ENCODE measurements at places on chromosomes 13 and 19. TPM values are rescaled to one million over a fixed set of nuclear protein-coding genes. Genes with fewer than 3 reads are reported as not detected.

- DNase-seq = peak; percentile 75
These were observed 236.0 kb downstream of the PCDH9 start for GRCh38 chr13:66994097-66994496.

GRCh38 chr19:31304831-31305312, 44.4 kb downstream of the TSHZ3 start:
- DNase-seq = no peak

DNA sequence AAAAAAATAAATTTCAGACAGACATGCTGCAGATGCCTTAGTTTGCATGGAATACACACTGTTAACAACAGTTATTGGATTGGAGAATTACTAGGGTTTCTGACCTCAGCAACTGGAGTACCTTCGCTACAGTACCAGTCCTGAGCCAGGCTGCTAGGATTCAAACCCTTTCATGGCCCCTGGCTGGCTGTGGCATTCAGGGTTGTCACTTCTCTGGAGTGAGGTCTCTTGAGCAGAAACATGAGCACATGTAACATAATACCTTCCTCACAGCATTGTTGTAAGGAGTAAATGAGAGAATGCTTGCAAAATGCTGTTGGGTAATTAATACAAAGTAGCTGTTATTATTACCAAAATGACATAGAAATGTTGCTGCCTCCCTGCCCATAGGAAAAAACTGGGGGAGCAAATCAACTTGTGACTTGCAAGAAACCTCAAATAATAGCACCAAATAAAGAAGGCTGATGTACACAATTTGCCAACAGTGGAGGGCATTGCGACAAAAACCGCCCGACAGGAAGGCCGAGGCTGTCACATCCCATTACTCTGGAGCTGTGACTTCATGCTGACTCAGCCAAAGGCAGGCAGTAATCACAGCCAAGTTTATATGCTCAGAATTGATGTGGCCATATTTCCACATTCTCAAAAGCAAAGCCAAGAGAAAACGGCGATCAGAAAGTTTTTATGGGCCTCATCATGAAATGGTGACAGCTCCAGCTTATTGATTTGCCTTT, 100.4 kb downstream of the RFC3 start:
- no peak for DNase-seq

DNA sequence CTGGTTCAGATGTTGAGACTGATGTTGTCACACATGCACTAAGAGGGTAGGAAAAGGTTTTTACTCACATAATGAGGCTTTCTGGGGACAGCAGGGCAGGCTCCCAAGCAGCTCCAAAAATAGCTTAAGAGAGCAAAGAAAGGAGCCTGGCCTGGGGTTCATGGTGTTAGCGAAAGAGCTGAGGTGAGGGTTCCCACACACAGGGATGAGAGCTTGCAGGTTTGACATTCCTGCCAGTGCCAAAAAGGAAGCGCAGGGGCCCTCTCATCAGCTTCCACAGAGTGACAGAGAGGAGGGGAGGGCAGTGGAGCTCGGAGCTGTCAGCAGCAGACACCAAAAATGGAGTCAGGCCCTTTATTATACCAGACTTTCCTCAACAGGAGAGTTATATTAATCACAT, 65.5 kb upstream of the FAM216B start:
- DNase-seq = no peak

- DNase-seq = no peak
These were observed 85.0 kb downstream of the MIPEP start for GRCh38 chr13:23804166-23804565.

- DNase-seq = no peak
These were observed 164.2 kb downstream of the FOXO1 start for GRCh38 chr13:40502236-40502635.

DNA sequence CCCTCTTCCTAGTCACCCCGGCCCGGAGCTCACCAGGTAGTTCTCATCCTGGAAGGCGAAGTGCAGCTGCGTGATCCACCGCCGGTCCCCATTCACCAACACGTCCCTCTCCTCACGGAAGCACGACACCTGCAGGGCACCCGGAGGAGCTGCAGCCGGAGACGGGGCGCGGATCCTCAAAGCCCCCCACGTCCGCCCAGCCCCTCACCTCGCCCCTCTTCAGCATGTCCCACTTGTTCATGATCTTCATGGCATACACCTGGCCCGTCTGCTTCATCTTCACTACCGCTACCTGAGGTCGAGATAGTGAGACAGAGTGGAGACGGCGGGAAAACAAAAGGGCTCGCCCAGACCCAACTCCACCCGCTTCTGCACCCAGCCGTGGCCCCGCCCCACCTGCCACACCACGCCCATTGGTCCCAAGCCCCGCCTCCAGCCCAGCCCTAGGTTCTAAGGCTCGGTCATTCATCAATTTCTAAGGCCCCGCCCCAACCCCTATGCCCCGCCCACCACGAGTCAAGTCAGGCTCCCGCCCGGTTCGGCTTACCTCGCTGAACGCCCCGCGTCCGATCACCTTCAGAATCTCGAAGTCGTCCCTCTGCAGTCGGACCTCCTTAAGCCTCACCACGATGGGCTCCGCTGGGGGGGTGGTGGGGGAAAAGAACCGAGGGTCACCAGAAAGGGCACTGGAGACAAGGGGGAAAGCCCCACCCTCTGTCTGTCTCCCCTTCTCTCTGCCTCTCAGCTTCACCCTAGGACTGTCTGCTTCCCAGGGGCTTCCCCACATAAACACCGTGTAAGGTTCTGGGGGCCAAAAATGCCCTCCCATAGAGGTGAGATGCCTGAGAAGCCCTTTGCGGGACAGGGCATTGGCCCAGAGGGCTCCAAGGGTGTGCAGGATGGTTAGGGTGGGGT, 2.8 kb downstream of the DMPK start:
- DNase-seq = peak; percentile 92

DNA sequence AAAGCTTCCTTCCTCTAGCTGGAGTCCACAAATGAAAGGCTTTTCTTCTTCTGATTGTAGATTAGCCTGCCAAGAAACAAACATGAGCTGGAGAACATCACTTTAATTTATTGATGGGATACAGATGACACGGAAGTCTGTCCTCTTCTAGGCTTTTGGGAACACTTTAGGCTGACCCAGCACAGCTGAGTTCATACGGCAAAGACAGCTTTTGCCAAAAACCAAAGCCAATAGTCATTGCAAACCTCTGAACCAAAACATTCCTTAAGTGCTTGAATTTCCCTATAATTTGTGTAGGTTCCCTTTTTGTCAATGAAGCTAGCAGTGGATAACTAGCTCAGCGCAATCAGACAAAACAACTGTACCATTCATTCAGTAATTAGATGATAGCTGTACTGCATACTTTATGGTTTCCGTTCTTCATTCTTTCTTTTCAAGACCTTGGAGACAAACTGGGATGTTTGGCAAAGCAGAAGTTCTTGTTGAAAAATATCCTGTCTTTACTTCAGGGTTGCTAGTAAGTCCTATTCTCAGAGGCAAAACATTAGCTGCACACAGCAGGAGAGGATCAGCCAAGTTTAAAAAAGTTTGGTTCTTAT, 95.7 kb upstream of the SPRY2 start:
- no peak for DNase-seq

- DNase-seq = peak; percentile 84
These were observed 19.2 kb upstream of the ERCC1 start for GRCh38 chr19:45442778-45443461.

DNA sequence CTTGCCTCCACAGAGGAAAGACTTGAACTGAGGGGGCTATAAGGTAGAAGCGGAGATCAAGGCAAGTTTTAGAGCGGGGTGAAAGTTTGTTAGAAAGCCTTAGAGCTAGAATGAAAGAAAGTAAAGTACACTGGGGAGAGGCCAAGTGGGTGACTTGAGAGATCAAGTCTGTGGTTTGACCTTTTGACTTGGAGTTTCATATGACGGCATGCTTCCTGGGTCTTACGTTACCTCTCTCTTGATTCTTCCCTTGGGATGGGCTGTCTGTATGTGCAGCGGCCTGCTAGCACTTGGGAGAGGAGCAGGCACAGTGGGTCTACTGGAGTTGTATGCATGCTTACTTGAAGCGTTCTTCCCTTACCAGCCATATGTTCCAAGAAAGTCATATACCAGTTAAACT, 1768.5 kb downstream of the PCDH9 start:
- DNase-seq = no peak

DNA sequence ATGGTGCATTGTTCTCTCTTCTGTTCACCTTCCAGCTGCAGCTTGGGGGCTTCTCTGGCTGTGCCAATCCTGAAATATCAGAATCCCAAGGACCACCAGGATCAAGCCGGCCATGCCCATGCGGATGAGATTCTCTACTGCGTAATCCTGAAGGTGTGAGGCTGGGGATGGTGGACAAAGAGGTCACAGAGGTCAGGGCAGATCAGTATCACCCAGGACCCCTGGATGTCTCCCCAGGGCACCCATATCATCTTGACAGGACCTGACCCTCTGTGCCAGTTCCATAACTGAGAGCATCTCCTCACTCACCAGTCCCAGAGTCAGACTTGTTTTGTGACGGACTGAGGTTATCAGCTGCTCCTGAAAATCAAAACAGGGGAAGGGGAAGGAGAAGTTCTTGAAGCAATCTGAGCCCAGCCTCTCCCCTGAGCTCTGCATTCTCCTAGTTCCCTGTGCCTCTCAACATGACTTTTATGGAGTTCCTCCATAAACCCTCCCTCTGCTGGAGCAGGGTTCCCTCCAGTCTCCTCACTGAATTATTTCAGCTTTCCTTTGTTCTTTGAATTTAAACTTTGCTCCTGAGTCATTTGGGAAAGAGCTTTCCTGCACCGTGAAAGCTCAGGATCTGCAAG, 5.5 kb downstream of the LILRA5 start:
- DNase-seq = no peak

DNA sequence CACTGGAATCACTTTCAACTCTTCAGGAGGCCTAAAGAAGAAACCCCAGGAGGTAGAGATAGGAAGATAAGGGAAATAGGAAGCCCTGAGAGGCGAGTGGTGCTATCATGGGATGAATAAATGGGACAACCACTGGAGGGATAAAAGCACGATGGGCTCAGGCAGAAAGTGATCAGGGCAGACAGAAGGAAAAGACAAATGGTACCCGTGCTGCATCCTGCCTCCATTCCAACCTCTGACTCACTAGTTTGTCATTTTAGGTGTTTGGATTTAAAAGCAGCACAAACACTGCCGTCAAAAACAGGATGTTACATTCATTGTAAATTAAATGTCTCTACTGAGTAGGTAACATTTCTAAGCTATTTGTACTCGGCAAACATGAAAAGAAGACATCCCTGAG, 314.3 kb upstream of the HTR2A start:
- no peak for DNase-seq

- DNase-seq = no peak
These were observed 56.5 kb downstream of the CDK8 start for GRCh38 chr13:26310470-26310869.

DNA sequence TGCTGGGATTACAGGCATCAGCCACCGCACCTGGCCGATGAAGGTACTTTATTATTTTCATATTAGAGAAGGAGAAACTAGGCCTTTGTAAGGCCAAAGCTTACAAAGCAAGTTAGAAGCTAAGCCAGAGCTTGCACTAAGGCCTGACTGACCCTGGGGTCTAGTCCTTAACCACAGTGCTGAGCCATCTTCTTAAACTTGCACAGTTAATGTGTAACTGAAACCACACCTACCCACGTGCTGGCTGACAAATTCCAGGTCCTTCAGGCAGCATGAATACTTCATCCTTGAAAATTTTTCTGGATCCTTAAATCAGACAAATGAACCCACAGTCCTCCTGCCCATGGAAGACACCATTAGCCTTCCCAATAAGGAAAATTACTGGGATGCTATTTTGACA, 880.6 kb downstream of the UQCRFS1 start:
- no peak for DNase-seq

DNA sequence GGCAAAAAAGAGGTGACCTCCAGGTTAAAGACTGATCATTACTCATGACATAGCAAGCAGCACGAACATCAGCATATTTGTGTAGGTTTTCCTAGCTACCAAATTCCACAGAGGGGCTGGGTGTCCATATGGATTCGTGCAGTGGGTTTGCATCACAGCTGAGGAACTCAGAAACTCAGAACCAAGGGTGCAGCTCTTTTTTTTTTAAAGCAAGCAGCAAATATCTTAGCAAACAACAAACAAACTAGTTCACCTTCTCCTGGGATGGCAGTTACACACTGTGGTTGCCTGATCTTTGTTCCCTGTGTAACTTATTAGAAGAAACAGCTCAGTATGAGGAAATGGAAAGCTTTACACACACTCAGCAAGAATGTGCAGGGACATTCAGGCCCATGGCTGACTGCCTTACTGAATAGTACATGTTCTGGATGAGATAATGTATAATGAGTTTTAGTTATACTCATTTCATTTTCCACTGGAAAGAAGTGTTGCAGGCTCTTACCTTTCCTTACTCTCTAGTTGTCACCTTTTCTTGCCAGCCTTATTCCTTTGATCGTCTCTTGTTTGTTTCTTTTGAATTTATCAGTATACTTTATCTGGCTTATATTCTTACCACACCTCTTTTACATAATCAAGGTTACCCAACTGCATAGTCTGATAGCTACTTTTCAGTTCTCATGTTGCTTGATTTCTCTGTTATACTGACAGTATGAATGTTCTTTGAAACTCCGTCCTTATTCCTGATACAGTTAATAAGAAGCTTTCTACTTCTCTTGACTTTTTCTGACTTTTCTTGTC, 4.3 kb downstream of the NDFIP2 start:
- DNase-seq = no peak

DNA sequence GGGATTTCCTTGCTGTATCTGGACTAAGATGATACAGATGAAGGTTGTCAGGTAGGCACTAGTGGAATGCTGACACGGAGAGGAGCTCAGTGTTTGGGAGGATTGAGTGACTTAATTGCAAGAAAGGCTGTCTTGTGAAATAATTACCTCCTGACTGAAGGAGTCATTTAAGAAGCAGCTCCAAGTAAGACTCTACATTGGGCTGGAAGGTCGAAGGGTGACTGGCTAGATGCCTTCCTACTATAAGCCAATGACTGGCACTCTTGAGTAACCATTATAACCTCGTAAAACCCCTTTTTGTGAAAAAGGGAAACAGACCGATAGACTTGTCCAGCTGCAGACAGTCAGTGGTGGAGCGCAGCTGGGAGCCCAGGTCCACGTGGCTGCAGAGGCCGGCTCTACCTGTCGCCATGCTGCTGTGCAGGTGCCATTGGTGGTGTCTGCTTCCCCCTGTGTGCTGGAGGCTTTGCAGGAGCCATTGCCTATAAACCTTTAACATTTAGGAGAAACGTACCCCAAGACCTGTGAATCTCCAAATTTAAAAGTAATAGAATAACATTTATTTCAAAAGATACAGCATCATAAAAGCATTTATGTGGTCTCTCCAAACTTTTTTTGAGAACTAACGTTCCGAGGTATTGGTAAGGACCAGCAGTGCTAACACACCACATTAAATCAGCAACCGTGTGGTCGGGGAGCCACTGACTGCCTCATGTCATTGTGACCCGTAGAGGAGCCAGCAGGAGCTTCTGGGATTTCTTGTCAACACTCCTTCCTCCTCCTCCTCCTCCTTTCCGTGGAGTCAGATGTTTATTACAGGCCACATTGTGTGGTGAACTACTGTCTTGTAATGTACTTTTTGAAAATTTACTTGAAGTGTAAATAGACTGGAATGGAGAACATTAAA, 80.4 kb upstream of the TEX29 start:
- no peak for DNase-seq

- DNase-seq = no peak
These were observed 16.8 kb downstream of the SAMD4B start for GRCh38 chr19:39359026-39359425.

Gene SPINT2
- total RNA-seq = 79.5 TPM

Gene ZNF813
- total RNA-seq = 4.9 TPM

Gene ICAM4
- 1.6 TPM for total RNA-seq

Gene MISP3
- total RNA-seq = 1.9 TPM

Gene RPS28
- 357 TPM for total RNA-seq

Gene IGFL4
- not detected for total RNA-seq

Gene DPP9
- 65.9 TPM for total RNA-seq

Gene CYP4F12
- total RNA-seq = 4.0 TPM

Gene FFAR2
- total RNA-seq = 10.3 TPM

Gene ZNF433
- 7.7 TPM for total RNA-seq
